Epithelial cell of proximal tubule (primary cell): ENCODE measurements at places on chromosomes 16 and 17.

GRCh38 chr17:81340607-81341515 is 45.8 kb upstream of the SLC38A10 start:
- no peak for DNase-seq

DNA sequence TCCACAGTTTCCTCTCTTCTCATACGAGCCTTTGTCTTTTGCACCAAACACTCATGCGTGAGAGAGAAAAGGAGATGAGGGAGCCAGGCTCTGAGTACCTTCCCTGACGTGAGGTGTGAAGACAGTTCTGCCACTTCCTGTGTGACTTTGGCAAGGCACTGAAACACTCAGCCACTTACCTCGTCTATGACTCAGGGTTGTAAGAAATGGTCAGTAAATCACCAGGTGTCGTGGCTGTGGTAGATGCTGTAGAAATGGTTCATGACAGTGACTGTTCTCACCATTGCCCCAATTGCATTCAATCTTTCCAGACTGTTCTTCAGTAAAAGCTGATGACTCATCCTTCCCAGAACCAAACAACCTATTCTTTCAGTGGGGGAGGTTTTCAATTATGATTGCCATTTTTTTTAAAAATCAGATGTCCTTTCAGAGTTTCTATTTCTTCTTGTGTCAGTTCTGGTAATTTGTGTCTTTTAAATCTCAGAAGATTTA is 49.2 kb upstream of the CBFA2T3 start:
- no peak for DNase-seq

GRCh38 chr16:88978608-88979346 is 1.8 kb upstream of the CBFA2T3 start:
- DNase-seq, result no peak

GRCh38 chr16:74837056-74837455 is 62.4 kb upstream of the FA2H start:
- no peak for DNase-seq

DNA sequence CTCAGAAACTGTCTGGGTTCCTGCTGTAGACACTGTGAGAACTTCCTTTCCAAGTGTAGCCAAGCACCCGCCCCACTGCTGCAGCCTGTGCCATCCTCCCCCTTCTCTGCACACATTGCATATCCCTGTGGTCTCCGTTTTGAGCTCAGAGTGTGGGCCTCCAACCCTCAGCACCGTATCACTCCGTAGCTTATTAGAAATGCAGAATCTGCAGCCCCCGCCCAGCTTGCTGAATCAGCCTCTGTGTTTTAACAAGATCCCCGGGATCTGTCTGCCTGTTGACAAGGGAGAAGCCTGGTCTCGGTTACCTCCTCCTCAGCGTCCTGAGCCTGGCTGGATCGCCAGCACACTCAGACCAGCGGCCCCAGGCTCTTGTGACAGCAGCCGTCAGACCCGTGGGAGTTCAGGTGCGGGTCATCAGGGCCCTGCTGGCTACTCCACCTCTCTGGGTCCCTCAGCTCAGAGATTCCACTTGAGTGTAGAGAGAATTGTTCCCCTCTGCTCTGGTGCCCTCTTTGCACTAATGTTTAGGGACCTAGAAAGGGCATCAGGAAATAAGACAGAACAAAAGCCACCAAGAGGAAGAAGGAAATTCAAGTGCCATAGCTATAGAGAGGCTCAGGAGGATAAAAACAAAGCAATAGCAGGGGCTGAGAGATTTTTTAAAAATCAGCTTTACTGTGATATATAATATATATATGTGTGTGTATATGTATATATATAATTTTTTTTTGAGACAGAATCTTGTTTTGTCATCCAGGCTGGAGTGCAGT is 92.3 kb downstream of the PITPNC1 start:
- no peak for DNase-seq

DNA sequence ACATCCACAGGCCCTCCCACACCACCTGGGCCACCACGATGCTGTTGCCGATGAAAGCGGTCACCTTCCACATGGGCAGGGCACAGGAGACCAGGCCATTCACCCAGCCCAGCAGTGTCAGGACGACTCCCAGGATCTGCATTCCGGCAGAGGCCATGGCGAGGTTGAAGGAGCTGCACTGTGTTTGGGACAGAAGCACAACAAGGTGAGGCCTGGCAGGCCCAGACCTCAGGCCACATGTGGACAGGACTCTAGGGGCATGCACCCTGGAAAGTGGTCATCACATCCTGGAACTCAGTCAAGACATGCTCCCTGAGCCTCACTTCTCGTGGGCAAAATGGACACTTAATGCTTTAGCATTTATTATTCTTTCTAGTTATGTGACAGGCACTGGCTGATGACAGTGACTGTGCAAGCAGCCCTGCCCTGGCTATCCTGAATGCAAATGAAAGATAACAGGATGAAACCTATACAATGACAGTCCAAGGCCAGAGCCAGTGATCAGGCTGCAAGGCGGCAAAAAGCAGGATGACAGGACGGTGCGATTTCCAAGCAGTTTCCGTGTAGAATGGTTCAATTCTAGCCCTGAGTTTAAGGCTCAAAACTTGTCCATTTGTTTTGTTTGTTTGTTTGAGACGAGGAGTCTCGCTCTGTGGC is 2.0 kb downstream of the CLDN6 start:
- DNase-seq, result no peak

DNA sequence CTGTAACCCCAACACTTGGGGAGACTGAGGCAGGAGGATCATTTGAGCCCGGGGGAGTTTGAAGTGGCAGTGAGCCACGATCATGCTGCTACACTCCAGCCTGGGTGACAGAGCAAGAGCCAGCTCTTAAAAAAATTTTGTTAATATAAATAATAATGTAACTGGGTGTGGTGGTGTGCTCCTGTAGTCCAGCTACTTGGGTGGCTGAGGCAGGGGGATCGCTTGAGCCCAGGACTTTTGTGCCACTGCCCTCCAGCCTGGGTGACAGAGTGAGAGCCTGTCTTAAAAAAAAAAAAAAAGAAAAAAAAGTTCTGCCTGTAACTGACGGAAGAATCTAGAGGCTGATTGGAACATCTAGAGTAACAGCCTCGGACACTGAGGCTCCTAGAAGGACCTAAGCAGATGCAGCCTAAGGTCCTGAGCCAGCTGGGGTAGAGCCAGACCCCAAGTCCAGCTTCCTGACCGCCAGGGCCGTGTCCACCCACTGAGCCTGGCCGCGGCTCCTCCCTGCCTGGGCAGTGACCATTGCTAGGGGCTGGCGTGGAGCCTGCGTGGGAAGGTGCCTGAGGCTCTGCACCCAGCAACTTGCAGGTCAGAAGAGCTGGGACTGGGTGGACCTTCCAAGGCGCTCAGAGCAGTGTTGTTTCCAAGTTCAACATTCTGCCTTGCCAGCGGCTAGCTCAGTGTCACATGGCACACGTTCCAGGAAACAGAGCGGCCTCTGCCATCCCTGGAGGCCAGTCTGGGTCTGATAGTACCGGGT is 209.4 kb upstream of the CIBAR2 start:
- no peak for DNase-seq

DNA sequence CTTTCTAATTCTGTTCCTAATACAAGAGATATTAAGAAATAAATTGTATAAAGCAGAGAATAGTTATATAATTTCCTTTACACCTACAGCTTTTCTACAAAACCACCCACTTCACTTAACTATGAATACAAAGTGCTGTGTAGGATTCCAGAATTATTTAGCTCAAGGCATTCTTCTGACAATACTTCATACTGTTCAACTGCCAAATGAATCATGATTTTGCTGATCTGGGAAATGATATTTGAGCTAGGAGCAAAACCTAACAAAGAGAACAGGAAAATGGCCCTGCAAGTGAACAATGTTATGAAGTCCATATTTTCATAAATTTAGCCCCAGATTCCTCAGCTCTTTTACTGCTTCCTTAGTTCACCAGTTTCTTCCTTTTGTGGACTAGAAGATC is 12.9 kb downstream of the BBS2 start:
- no peak for DNase-seq

DNA sequence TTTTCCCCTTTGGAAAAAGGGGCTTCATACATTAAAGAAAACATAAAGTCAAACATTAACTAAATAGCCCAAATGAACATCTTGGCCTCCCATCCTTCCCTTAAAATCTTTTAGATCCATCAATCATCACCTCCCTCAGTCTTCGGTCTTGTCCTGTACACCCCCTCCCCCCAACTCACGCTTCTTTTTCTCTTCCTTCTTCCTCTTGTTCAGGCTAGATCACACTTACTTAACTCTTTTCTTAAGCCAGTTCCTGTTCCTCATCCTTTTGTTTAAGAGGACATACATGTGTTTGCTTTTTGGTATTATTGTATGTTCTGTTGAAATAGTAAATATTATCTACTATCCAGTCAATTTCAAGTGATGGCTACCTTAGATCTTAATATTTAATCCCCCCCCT is 5.5 kb downstream of the MFSD6L start:
- no peak for DNase-seq

- no peak for DNase-seq
Measured at GRCh38 chr17:83123896-83124801, 44.7 kb downstream of the METRNL start.

DNA sequence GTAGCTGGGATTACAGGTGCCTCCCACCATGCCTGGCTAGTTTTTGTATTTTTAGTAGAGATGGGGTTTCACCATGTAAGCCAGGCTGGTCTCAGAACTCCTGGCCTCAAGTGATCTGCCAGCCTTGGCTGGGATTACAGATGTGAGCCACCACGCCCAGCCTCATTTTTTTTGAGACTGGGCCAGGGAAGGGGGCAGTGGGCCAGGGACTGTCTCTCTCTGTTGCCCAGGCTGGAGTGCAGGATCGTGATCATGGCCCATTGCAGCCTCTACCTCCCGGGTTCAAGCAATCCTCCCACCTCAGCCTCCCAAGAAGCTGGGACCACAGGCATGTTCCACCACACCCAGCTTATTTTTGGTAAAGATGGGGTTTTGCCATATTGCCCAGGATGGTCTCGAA is 16.0 kb downstream of the RSL1D1 start:
- DNase-seq, result no peak

- DNase-seq, result no peak
Measured at GRCh38 chr16:15427648-15428239, 6.6 kb upstream of the BMERB1 start.

DNA sequence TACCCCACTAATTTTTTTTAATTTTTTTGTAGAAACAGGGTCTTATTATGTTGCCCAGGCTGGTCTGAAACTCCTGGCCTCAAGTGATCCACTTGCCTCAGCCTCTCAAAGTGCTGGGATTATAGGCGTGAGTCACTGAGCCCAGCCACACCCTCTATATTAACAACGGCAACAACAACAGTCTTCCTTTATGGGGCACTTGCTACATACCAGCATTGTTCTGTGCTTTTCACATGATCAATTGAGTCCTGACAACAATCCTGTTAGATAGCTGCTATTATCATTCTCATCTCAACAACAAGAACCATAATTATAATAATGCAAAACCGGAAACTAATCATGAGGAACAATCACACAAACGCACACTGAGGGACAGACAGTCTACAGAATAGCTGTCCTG is 12.6 kb upstream of the ARL5C start:
- DNase-seq, result no peak

DNA sequence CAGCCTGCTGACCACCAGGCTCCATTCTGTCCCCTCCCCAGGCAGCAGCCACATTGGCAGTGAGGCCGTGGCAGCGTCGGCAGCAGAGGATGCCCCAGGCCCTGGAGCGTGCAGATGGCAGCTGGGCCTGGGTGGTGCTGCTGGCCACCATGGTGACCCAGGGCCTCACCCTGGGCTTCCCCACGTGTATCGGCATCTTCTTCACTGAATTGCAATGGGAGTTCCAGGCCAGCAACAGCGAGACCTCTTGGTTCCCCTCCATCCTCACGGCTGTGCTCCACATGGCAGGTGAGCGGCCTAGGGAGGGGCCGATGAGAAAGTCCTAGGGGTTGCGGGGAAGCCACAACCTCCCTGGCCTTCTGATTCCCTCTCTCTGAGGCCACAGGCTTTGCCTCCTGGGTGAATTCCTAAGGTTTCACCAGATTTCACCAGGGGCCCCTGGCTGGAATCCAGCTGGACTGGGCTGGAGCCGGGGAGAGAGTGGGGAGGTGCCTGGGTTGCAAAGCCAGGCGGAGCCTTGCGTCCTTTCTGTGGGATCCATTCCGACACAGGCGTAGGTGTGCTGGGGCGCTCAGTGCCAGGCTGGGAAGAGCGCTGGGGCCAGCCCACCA is 5.9 kb downstream of the SLC16A5 start:
- no peak for DNase-seq

GRCh38 chr17:32536736-32537643 is 50.2 kb downstream of the CDK5R1 start:
- DNase-seq, result no peak
